ENCODE measurements at places on chromosomes 5 and 9.

DNA sequence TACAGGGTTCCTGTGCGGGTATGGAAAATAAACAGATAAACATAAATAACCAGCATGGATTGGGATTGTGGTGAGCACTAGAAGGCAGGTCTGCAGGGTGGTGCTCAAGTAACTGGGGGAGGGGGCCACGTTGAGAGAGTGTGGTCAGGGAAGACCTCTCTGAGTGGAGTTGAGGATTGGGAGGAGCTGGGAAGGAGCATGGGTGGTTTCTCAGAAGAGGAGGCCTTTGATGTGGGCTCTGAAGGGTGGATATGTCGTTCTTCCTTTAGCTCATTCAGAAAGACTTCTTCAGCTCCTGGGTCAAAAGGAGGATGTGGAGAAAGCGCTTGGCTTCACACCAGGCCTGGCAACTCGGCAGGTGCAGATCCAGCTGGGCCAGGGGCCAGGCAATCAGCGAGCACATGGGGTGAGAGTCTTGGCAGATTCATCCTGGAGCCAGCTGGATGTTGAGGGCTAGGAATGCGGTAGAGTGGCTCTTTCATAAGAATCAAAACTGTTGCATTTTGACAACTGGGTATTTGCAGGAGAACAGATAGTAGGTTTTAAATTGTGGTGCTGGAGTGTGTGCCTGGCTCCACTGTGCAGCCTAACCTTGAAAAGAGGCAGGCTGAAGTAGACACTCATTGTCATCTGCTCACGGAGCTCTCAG is 71.7 kb downstream of the PCSK5 start:
- no peak for DNase-seq

GRCh38 chr5:171945066-171945465 is 61.4 kb downstream of the FBXW11 start:
- no peak for DNase-seq

GRCh38 chr9:99628285-99628684 is 193.4 kb upstream of the NR4A3 start:
- DNase-seq = no peak

DNA sequence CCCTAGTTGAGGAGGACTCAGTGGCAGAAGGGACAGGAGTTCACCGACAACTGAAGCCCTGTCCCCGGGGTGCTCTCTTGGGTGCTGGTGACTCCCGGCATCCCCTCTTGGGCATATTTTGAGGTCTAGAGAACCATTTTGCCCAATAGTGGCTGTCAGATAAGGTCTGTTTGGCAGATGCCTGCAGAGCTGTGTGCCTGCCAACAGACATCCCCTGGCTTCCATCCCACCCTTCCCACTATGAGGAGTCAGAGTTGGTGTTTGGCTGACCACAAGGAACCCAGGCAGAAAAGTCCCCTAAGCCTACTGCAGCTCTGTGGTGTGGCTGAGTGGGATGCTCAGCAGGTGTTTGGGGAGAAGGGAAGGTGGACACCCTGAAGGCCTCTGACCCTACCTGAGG is 207.0 kb downstream of the AUH start:
- DNase-seq = no peak

DNA sequence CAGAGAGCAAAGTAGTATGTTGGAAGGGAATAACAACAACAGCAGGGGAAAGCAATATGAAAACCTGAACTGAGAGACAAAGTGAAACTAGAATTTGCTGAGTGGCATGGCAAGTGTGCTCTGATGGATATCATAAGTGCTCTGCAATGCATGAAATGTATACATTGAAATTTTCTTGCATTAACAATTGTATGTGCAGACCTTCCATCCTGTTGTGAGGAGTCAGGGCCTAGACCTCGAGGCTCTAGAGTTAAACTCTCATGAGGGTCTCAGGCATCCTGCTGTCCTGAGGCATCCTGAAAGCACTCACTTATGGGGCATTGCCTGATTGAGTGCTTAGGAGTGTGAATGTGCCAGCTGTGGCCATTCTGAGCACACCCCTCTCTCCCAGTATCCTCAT is 1.1 kb downstream of the ECM2 start:
- DNase-seq = no peak

GRCh38 chr9:26261503-26262330 is 583.5 kb upstream of the TUSC1 start:
- DNase-seq = no peak

GRCh38 chr5:64190562-64191306 is 25.1 kb downstream of the RNF180 start:
- no peak for DNase-seq

- DNase-seq = peak; percentile 32
Observed at GRCh38 chr5:134003064-134003816, 1.5 kb downstream of the VDAC1 start.

- DNase-seq = no peak
Observed at GRCh38 chr5:168961681-168962080, 339.3 kb downstream of the SLIT3 start.

DNA sequence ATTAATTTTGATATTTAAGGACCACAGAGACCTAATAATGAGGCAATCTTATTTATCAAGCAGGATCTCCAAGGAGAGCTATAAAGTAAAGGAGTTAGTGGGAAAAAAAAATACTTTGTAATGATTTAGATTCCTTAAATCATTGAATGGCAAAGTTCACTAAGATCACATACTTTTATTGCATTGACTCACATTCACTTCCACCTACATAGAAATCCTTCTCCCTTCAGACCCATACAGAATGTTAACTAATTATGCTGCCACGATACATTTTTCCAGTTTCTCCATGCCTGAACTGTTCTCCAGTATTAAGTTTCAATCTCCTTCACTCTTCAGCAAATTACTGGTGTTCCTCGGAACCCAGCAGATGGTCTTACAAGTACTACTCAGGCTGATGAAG is 388.7 kb downstream of the EFNA5 start:
- DNase-seq = no peak

GRCh38 chr9:109466623-109467590 is 31.2 kb downstream of the PTPN3 start:
- DNase-seq = no peak

DNA sequence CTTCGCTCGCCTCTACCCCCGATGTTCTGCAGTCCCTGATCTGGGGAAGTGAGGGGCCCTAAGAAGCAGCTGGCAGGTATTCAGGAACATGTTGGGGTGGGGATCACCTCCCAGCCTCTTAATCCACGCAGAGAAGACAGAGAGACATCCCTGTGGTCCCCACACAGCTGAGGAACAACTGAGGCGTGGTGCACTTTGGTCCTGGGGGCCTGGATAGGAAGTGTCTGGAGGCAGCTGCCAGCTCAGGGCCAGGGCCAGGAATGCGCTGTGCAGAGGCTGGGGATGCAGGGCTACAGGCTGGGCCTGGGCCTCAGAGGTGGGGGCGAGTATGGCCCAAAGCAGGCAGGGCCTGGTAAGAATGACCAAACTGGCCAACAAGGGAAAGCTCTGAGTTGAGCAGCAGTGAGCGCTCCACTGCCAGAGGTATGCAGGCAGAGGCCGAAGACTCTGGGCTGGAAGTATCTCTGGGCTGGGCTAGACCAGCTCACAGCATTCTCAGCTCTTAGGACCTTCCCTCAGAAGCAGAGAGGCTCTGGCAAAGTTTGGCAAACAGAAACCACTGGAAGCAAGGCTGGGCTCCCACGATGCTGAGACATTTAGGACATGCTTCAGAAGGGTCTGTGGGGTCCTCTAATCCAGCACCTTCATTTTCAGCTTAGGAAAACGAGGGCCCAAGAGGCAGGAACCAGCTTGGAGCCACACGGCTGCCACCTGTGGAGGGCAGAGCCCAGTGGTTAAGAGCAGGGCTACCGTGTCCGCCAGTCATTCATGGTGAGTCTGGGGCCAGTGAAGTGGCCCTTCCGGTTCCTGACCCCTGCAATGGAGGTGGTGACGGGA is 174.4 kb downstream of the GAPVD1 start:
- DNase-seq = no peak

GRCh38 chr9:34958411-34958982 is 412 bp downstream of the PHF24 start:
- no peak for DNase-seq

GRCh38 chr5:65482736-65483545 is 1.2 kb upstream of the ADAMTS6 start:
- no peak for DNase-seq

- no peak for DNase-seq
Observed at GRCh38 chr9:115002371-115003120, 72.2 kb upstream of the TNFSF8 start.

DNA sequence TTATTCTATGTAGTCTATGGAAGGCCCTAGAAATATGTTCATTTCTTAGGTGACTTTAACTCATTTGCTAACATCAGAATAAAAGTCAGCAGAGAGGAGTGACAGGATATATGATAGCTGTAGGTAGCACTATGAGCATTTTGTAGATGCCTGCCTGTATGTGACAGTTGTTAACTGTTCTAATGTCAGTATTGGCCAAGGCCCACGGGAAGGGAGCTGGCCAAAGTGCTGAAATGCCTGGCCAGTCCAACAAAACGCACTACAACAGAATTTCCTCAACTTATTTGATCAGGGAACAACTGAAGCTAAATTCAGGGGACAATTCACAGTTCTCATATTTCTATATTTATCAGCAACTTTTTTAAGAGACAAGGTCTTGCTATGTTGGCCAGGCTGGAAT is 20.8 kb downstream of the SV2C start:
- DNase-seq = no peak

DNA sequence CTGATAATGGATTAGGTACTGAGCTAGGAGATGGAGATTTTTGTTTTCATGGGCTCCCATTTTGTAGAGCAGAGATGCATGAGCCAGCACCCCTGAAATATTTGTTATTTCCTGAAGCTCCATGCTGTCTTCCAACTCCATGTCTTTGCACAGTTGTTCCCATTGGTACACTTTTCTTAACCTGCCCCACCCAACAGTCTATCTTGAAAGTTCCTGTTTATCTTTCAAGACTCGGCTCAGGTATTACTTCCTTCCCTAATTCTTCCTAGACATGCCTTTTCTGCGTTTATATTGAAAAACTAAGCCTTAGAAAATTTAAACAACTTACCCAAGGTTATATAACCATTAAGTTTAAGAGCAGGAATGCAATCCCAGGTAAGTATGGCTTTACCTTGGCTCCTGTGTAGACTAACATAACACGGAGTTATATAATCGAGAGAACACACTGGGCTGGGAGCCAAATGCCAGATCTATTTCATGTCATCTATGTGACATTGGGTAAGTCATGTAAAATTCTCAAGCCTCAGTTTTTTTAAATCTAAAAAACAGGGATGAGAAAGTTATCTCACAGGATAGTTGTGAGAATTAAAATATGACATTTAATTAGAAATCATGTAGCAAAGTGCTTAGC is 67.4 kb downstream of the LIX1 start:
- no peak for DNase-seq

GRCh38 chr9:14271093-14271673 is 42.8 kb downstream of the NFIB start:
- no peak for DNase-seq

DNA sequence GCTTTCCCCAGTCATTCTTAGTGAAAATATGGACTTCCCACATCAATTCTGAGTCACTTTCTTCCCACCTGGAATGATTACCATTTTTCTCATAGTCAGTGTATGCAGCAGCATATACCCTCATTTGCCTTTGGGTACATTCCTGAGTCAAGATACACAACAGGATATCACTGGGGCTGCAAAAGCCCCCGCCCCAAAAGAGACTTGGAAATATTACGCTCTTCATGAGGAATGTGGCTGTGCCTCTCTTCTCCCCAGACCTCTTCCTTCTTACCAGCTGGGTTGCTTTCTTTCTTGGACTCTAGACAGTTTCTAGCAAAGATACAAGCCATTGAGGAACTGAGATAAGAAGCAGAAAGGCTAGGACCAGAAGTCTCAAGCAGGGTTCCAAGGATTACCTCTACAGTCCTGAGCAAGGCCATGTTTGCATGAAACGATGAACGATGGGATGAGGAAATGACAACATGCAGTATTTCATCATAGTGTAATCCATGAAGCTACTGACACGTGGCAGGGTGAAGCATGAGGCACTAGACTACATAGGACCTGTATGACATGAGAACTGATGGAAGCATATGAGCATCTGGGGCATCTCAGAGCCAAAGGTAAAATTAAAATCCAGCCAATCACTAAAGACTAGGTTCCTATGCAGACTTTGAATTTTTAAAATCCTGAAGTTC is 218.1 kb downstream of the RAB3C start:
- no peak for DNase-seq

DNA sequence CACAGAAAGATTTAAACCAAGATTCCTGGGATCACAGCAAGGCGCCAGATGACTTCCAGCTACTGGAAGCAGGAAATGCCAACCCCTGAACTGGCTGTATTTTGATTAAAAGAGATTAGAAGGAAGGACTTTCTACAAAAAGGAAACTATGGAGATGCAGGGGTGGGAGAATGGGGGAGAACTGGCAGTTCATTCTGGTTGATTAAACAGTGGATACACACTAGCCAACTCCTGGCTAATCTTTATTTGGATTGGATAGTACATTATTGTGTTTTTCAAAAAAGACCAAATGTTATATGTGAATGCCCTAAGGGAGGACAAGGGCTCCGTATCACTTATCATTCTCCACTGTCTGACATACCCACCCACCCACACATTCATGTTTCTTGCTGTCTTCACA is 93.2 kb downstream of the CDO1 start:
- DNase-seq = no peak

GRCh38 chr5:179852993-179853547 is 5.5 kb downstream of the MRNIP start:
- no peak for DNase-seq

DNA sequence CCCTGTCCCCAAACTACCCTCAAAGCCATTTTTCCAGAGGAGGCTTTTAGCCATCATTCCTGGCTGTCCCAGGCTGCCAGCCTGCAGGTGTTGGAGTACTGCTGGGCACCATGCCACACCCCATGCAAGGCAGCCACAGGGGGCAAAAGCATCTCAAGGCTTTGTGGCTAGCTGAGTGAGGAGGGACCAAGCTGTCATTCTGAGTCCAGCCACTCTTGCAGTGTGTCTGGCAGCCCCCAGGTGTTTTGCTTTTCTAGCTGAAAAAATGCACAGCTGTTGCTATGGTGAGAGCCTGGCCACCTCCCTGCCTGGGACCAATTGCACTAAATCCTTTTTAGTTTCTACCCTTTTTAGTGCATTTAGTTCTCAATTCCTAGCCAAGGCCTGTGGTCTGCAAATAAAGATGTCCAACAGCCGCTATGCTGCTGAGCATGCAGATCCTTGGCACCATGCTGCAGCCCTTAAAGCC is 50.4 kb upstream of the PTGS1 start:
- DNase-seq = no peak

DNA sequence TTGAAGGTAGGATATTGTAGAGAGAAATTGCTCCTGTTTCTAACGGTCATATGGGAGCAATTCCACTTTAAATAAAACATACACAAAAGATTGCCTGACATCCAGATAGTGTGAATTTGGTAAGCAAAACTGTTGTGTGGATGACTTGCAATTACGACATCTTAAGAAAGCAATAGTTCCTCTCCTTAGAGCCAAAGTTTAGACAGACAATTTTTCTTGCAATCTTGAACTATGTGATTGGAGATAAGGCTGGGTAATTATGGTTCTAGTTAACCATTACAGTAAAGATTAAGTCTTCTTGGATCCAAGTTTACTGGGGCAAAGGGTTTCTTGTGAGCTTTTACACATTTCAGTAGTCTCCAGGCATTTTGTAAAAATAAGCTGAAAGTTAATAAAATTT is 1080.6 kb upstream of the CDH6 start:
- no peak for DNase-seq

- DNase-seq = no peak
Observed at GRCh38 chr5:170614720-170615119, 110.9 kb downstream of the KCNIP1 start.
